ENCODE measurements at places on chromosomes 13 and 19.

- DNase-seq = no peak
Measured at GRCh38 chr13:42603571-42603970, 29.6 kb downstream of the TNFSF11 start.

DNA sequence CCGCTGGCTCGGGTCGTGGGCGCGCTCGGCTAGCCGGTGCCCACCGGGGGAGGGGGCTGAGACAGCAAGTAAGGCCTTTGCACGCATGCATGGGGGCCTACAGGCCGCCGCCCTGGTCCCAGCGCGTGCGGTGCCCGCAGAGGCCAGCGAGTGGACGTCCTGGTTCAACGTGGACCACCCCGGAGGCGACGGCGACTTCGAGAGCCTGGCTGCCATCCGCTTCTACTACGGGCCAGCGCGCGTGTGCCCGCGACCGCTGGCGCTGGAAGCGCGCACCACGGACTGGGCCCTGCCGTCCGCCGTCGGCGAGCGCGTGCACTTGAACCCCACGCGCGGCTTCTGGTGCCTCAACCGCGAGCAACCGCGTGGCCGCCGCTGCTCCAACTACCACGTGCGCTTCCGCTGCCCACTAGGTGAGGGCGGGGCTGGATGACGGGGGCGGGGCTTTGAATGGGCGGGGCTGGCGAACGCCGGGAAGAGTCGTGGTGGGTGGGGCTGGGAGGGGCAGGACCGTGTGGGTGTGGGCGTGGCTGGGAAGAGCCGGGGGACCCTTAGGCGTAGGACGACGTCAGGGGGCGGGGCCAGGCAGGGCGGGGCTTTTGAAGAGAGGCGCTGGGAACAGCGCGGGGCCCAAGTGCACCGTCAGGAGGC lies 2.1 kb downstream of the CILP2 start:
- DNase-seq = no peak

DNA sequence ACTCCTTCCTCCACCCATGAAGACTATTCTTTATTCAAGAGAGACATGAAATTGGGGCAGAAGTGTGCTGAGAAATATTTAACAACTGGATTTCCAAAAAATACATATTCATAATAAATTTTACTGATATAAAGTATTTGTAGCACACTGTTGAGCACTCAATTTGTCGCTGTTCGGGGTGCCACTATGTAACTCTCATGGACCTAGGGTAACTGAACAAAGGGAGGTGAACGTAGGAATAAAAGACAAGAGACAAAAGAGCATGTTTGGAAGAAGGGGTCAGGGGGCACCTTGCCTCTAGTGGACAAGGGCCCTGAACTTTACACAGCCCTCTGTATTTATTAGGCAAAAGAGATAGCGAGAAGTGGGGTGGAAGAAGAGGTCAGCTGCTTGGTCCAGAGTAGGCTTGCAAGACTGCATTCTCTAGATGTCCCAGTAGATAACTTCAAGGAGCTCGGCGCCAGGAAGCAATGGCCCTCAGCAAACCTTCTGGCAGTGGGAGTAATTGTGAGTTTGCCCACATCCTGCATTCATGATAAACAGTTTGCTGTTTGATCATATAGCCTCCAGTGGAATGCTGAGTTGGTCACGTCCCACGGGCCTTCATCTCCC lies 4.5 kb upstream of the ZNF175 start:
- no peak for DNase-seq

- no peak for DNase-seq
Measured at GRCh38 chr19:47839411-47839810, 17.7 kb downstream of the CRX start.

DNA sequence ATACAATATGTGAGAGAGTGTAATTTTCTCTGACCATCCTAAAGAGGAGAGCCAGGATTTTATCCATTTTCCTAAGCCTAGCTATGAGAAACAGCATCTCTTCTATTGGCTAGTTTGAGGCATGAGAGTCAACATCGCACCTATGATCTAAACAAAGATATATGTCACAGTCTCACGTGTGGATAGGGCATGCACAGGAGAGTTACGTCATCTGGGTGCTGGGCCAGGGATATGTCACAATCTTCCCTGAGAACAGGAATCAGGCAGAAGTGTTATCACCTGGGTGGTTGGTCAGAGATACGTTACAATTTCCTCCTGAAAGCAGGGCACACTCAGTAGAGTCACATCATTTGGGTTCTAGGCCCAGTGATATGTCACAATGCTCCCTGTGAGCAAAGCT lies 53.9 kb upstream of the ZNF730 start:
- DNase-seq = no peak

DNA sequence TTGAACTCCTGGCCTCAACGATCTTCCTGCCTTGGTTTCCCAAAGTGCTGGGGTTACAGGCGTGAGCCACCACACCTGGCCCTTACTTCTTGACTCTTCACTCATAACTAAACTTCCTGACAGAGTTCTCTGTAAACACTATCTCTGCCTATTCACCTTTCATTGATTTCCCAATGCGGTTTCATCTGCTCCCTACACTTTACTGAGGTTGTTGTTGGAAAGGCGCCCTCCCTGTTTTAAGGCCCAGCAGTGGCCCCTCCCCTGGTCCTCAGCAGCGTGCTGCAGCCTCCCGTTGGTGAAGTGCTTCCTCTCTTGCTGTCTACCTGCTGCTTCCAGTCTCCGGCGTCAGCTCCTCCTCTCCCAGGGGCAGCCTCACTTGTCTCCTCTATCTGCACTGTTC lies 26.7 kb upstream of the CEBPA start:
- no peak for DNase-seq

- no peak for DNase-seq
Measured at GRCh38 chr19:21848706-21849105, 12.7 kb upstream of the ZNF43 start.

DNA sequence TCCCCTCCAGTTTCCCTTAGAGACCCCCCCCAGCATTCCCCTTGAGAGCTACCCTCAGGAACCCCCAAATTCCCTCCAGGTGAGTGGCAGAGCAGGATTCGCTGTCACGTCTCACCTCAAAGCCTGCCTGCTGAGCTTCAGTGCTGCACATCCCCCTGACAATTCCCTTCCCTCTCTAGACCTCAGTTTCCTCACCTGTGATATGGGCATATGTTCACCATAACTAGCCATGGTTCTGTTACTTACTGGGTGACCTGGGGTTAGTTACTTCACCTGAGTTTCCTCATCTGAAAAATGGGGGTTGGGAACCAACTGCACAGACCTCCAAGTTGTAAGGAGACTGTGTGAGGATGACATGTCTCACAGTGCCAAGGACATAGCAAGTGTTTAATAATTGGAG lies 75.5 kb downstream of the RYR1 start:
- no peak for DNase-seq

- DNase-seq = no peak
Measured at GRCh38 chr19:42555317-42555716, 27.0 kb upstream of the CEACAM1 start.
